ENCODE measurements at places on chromosomes 16 and 17. TPM values are rescaled to one million over a fixed set of nuclear protein-coding genes. Genes with fewer than 3 reads are reported as not detected.

The SEZ6L2 gene
- 11.9 TPM for total RNA-seq

The LDHD gene
- total RNA-seq = 10.7 TPM

DNA sequence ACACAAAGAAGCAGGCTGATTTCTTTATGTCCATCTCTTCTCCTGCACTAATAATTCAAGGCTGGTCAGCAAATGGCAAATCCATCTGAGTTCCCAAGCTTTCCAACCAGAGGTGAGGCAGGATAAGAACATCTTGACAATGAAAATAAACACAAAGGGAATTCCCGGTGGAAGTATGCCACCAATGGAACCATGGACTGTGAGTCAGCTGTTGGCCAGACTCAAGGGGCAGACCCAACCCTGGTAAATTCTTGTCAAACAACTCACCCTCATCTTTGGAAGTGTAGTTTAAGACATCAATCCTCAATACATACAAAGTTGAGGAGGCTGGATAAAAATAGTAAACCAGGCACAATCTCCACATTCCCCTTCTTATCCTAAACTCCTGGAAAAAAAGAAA lies 74.3 kb upstream of the CES5A start:
- H3K4me1 ChIP-seq = peaks cover 7% of the 10 kb centered on the region
- no peak overlapping the region for H3K4me3 ChIP-seq
- H3K27me3 ChIP-seq = no peaks in the 10 kb centered on the region
- no peak for DNase-seq
- H3K27ac ChIP-seq = no peak overlapping the region
- H3K36me3 ChIP-seq = no peaks in the 10 kb centered on the region

DNA sequence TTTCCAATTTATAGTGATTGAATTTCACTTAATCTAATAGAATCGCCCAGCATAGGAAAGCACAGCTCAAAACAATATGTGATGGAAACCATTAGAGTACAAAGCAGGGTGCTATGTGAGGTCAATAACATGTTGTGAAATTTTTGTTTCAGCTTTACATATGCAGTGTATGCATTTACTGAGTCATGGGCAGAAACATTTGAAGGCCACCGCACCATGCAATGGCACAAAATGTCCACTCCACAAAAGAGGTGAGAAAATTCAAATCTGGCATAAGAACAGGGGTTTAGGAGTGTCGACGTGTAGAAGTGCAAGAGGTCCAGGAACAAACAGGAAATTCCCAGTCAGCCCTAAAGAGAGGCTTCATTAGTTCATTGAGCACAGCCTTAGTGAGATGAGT lies 131.2 kb downstream of the ANKFN1 start:
- H3K27me3 ChIP-seq = no peaks in the 10 kb centered on the region
- H3K4me3 ChIP-seq = no peak overlapping the region
- H3K36me3 ChIP-seq = no peaks in the 10 kb centered on the region
- no peak for DNase-seq
- no peak overlapping the region for H3K27ac ChIP-seq

- H3K27ac ChIP-seq = no peak overlapping the region
- DNase-seq = no peak
- H3K36me3 ChIP-seq = no peaks in the 10 kb centered on the region
- no peaks in the 10 kb centered on the region for H3K27me3 ChIP-seq
Observed at GRCh38 chr17:40290629-40291280, 3.1 kb downstream of the CDC6 start.

DNA sequence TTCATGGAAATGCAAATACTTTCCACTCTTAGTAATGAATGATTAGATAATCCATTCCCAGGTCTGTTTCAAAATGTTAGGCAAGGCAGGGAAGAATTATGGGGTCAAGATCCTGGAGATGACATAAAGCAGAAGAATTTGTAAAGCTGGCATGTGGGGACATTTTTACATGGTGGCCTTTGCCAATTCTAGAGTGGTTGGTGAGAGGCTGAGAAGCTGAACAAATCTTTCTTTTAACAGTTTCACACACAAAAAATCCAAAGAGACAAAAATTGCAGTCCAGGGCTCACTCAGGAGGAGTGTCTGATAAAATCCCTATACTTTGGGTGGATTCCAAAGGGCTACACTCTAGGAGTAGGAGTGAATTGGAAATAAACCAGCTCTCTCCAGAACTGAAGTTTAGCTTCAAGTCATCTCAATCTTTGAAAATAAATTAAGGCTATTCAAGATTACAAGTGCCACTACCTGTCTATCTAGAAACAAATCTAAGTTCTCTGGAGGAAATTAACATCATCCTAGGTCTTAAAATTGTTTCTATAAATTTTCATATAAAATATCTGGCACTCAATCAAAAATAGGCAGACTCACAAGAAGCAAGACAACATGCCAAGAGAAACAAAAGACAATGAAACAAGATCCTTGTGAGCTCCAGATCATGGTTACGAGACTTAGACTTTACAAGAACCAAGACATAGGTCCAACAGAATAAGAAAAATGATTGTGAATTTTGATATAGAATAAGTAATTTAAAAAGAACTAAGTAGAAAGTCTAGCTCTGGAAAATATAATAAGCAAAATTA lies 113.0 kb upstream of the AXIN2 start:
- no peaks in the 10 kb centered on the region for H3K36me3 ChIP-seq
- no peaks in the 10 kb centered on the region for H3K27me3 ChIP-seq
- H3K27ac ChIP-seq = no peak overlapping the region
- H3K4me3 ChIP-seq = no peak overlapping the region
- peaks cover 12% of the 10 kb centered on the region for H3K4me1 ChIP-seq
- DNase-seq = no peak

The DNASE1L2 gene
- 0.78 TPM for total RNA-seq

The GLP2R gene
- 1.8 TPM for total RNA-seq

GRCh38 chr17:27155866-27156265 lies 138.0 kb upstream of the WSB1 start:
- H3K4me1 ChIP-seq = no peaks in the 10 kb centered on the region
- H3K27me3 ChIP-seq = no peaks in the 10 kb centered on the region
- DNase-seq = peak; percentile 45
- H3K4me3 ChIP-seq = no peak overlapping the region

The SLX1B gene
- total RNA-seq = 12.0 TPM

The SLC13A2 gene
- 0.87 TPM for total RNA-seq

The MT1M gene
- total RNA-seq = 40.3 TPM

The NQO1 gene
- 77.7 TPM for total RNA-seq

The PIGL gene
- total RNA-seq = 29.5 TPM

GRCh38 chr16:70696952-70697593 lies 11.2 kb upstream of the MTSS2 start:
- peaks cover 11% of the 10 kb centered on the region for H3K36me3 ChIP-seq
- no peak overlapping the region for H3K4me3 ChIP-seq
- peaks cover 61% of the 10 kb centered on the region for H3K4me1 ChIP-seq
- peak overlapping the region; percentile 60 for H3K27ac ChIP-seq
- DNase-seq = peak; percentile 82

GRCh38 chr17:42456223-42457106 lies 2.2 kb upstream of the ATP6V0A1 start:
- H3K27ac ChIP-seq = peak overlapping the region; percentile 90
- no peak for DNase-seq
- H3K27me3 ChIP-seq = no peaks in the 10 kb centered on the region
- H3K4me1 ChIP-seq = peaks cover 46% of the 10 kb centered on the region

DNA sequence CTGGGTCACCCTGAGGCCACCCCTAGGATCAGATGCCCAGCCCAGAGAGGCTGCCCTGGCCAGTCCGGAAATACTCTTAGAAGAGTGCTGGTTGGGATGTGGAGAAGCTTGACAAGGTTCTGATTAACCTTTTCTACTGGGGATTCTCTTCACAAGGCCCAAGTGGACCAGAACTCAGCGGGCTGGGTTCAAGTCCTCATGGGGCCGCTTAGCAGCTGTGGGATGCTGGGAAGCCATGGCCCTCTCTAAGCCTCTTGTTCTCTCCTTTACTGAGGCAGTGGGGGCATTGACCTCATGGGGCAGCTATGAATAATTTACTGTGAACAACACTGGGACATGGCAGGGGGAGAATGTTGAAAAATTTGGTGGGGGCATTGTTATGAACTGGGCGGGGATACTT lies 92.8 kb downstream of the CYLD start:
- H3K4me1 ChIP-seq = no peaks in the 10 kb centered on the region
- no peak for DNase-seq
- no peaks in the 10 kb centered on the region for H3K36me3 ChIP-seq
- H3K27ac ChIP-seq = no peak overlapping the region
- H3K27me3 ChIP-seq = no peaks in the 10 kb centered on the region

DNA sequence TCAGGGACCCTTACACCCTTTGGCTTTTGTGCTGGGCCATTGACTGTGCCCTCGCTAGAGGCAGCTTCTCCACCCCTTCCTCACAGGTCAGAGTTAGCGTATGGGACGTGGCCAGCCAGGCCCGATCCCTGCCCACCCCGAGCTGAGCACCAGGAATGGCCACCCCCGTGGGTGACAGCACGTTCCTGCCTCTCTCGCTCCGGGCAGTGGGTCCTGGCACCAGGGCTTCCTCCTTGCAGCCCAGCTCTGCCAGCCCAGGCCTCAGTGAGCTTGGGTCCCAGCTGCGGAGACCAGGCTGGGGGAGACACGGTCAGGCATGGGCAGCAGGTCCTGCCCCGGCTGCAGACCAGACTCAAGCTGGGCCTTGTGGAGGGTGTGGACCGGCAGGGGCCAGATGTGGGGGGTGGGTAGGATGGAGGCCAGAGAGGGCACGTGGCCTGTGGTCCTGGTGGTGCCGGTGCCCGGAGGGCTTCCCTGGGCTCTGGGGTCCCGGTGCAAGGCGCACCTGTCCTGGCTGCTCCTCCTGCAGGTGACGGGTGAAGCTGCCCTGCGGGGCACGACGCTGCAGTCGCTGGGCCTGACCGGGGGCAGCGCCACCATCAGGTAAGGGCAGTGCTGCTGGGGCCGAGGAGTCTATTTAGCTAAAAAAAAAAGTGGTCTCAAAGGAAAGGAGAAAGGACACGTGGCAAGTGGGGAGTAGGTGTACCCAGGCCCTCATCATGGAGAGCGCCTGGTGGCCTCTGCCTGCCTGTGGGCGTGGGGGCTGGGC lies 18.2 kb downstream of the ASPSCR1 start:
- no peak overlapping the region for H3K27ac ChIP-seq
- H3K4me1 ChIP-seq = peaks cover 26% of the 10 kb centered on the region
- H3K4me3 ChIP-seq = no peak overlapping the region
- H3K36me3 ChIP-seq = peaks cover 4% of the 10 kb centered on the region
- DNase-seq = no peak

GRCh38 chr16:19840524-19841110 lies 44.0 kb downstream of the GPRC5B start:
- H3K27me3 ChIP-seq = no peaks in the 10 kb centered on the region
- no peak for DNase-seq
- H3K4me3 ChIP-seq = no peak overlapping the region
- peaks cover 4% of the 10 kb centered on the region for H3K4me1 ChIP-seq
- H3K27ac ChIP-seq = no peak overlapping the region

- peak overlapping the region; percentile 88 for H3K27ac ChIP-seq
- H3K4me3 ChIP-seq = no peak overlapping the region
- H3K4me1 ChIP-seq = peaks cover 20% of the 10 kb centered on the region
- H3K27me3 ChIP-seq = no peaks in the 10 kb centered on the region
Observed at GRCh38 chr16:23423496-23424049, 29.4 kb downstream of the COG7 start.

DNA sequence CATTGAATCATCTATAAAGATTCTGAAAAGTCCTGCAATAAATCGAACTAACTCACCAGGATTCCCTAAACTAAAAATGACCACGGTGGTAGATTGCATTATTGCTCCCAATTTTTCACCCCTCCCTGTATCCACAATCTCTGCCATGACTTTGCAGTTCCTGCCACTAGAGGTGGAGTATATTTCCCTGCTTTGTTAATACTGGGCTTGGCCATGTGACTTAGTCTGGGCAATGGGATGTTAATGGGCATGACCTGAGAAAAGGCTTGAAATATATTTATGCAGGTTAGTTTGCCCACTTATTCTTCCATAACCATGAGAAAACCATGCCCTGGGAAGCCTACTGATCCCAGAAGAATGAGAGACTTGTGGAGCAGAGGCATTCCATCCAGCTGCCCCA lies 59.1 kb downstream of the NOG start:
- no peaks in the 10 kb centered on the region for H3K27me3 ChIP-seq
- H3K4me3 ChIP-seq = no peak overlapping the region
- no peaks in the 10 kb centered on the region for H3K36me3 ChIP-seq

The ACSM3 gene
- 34.3 TPM for total RNA-seq

The TEKT5 gene
- not detected for total RNA-seq

The PPY gene
- total RNA-seq = not detected

DNA sequence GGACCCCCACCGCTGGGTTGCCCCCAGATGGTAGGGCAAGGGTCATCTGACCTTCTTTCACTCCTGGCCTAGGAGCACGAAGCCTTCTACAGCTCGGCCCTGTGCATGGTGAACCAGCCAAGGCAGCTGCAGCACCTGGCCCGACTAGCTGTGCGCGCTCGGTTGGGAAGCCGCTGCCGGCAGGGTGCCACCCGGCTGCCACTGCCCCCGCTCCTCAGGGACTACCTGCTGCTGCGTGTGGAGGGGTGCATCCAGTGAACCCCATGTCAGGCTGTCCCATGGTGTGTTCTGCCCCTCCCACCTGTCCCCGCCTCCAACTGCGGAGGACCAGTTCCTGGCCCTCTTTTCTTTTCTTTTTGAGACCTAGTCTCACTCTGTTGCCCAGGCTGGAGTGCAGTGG lies 7.6 kb downstream of the ASB16 start:
- DNase-seq = no peak
- H3K4me1 ChIP-seq = no peaks in the 10 kb centered on the region
- peaks cover 15% of the 10 kb centered on the region for H3K36me3 ChIP-seq
- H3K4me3 ChIP-seq = no peak overlapping the region
- H3K27ac ChIP-seq = no peak overlapping the region
- no peaks in the 10 kb centered on the region for H3K27me3 ChIP-seq

The NPIPA3 gene
- 3.2 TPM for total RNA-seq

DNA sequence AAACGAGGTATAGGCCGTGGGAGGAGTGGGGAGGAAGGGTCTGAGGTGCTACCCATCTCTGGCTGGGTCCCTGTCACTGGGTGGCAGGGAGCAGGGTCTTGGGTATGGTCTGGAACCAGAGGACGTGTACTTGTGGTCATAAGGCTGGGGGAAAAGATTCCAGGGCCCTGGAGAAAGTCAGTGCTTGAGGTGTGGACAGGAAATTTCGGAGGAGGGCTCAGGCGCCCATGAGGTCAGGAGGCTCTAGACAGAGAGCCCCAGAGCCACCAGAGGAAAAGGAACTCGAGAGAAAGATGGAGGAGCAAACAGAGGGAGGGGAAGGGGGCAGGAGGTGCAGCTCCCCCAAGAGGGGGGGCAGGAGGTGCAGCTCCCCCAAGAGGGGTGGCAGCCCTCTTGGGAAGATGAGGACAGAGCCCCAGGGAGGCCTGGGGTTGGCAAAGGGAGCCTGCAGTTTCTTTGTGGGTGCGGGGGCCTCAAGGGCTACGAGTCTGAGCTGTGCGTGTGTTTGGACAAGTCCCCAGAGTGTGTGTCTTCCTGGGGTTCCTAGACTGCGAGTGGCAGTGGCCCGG lies 683 bp upstream of the SLC7A6 start:
- H3K36me3 ChIP-seq = peaks cover 17% of the 10 kb centered on the region
- H3K4me1 ChIP-seq = peaks cover 19% of the 10 kb centered on the region
- H3K4me3 ChIP-seq = peak overlapping the region; percentile 87
- H3K27ac ChIP-seq = peak overlapping the region; percentile 93
- H3K27me3 ChIP-seq = no peaks in the 10 kb centered on the region

DNA sequence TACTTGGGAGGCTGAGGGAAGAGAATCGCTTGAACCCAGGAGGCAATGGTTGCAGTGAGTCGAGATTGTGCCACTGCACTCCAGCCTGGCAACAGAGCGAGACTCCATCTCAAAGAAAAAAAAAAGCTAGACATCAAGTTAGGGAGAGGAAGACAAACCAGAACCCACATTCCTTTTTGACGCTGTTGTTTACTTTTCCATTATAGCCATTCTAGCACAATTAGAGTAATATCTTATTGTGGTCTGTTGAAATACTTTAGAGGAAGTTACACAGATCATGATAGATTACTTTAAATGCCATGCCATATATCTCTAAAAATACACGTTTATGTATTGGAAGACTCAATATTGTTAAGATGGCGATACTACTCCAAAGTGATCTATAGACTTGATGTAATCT lies 16.5 kb upstream of the ABCC1 start:
- no peaks in the 10 kb centered on the region for H3K4me1 ChIP-seq
- H3K36me3 ChIP-seq = no peaks in the 10 kb centered on the region
- no peaks in the 10 kb centered on the region for H3K27me3 ChIP-seq
- H3K27ac ChIP-seq = no peak overlapping the region
- H3K4me3 ChIP-seq = no peak overlapping the region

Data from upper lobe of right lung (tissue), 1 donor.